ENCODE measurements at places on chromosomes 4 and X.

DNA sequence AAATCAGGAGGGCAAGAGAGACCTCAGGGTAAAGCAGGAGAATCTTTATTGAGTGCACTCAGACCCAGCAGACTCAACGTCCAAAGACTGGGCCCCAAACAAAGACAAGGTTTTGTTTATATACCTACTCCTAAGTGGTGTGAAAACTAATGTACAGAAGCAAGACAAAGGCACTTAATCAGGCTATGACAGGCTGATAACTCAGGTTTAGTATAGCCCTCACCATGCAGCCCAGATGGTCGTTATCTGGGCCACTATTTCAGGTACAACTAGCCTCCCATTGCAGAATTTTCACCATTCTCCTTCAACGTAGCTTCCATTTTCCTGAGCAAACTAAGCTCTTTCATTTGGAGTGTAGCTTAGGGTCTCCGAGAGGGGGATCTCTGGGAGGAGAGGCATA, 36.9 kb downstream of the SULT1E1 start:
- no peak for DNase-seq

GRCh38 chr4:72858328-72858727, 211.2 kb downstream of the COX18 start:
- no peak for DNase-seq

GRCh38 chr4:122978109-122978508, 55.7 kb upstream of the NUDT6 start:
- DNase-seq: no peak

- peak; percentile 26 for DNase-seq
Observed at GRCh38 chr4:145557720-145558119, 61.5 kb upstream of the MMAA start.

- peak; percentile 85 for DNase-seq
Observed at GRCh38 chr4:153249199-153250041, 45.2 kb downstream of the TRIM2 start.

DNA sequence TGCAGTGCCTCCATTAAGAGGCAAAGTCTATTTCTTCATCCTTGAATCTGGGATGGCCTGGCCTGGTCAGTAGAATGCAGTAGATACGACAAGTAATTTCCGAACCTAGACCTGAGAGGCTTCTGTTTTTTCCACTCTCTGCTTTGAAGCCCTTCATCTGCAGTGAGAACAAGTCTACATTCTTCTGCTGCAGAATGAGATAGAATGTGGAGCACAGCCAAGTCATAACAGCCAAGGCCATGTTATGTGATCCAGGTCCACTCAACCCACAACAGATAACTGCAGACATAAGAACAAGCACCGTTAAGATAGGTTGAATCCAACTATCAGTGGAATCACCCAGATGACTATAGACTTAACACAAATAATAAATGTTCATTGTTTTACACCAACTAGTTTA, 1297.7 kb downstream of the C4orf33 start:
- DNase-seq: no peak

DNA sequence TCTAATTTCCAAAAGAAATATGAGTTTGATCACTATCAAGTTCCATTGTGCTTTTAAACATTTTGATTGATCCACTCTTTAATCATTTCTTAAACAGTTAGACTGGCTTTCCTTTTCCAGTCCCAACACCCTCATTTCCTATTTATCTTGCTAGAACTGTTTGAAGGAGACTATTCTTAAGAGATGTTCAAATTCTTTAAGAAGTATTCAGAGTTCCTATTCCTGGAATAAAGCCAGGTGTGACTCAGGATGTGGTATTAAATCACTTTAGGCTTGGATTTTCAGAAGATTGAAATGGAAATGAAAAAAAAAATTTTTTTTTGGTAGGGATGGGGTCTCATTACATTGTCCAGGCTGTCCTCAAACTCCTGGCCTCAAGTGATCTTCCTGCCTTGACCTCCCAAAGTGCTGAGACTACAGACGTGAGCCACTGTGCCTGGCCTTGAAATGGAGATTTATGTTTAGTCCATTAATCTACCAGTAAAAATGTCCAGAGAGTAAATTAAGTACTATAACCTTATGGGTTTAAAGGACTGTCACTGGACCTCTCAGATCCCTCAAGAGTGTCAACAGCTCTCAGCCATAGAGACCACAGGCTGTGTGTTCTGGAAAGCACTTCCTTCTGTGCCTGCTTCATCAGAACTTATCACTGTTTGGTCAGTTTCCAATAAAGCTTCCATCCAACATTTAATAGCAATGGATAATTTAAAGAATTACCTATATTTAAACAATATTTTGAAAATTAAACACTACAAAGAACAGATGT, 90.7 kb downstream of the CDS1 start:
- no peak for DNase-seq

- DNase-seq: no peak
Observed at GRCh38 chr4:8585186-8585585, 5.0 kb downstream of the GPR78 start.

DNA sequence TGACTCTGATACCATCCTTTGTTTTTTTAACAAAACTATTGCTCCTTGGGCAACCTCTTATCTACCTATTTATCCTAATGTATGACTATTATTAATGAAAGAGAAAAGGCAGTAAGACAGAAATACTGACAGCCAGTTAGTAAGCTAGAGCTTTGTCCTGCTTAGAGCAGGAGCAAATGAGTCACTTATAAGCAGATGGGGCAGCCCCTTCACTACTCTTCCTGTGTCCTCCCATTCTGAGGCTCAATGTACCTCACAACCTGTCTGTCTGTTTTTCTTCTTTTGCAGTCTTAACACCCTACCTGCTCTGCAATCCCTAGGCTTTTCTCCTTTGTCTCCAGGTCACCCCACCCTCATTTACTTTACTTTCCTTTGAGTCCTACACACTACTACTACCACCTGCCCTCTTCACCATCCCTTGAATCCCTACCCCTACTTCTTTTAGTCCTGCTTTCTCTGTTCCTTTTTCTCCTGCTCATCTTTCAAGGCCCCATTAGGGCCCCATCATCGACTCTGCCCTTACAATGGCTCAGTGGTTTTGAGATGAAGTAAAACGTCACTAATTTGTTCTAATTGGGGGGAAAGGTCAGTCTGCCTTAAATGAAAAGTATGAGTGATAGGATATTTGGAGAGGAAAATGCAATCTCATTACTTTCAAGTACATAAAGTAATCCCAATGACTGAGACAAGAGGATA, 294.3 kb downstream of the GUCY2F start:
- no peak for DNase-seq

- no peak for DNase-seq
Observed at GRCh38 chrX:153336121-153336894, 2.4 kb downstream of the ZNF275 start.

DNA sequence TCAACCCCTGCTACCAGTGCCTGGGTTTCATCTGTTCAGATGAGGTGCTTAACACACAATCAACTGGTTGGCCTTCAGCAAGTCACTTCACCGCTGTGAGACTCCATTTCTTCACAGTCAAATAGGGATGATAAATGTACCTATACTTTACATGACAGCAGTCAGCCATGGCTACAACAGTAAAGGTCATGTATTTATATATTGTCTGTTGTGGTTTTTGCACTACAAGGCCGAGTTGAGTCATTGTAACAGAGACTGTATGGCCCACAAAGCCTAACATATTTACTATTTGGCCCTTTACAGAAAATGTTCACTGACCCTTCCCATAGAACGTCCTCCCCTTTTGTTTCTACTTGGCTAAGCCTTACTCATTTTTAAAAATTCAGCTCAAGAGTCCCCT, 404.6 kb upstream of the F9 start:
- DNase-seq: no peak

GRCh38 chr4:20954541-20954940, 254.3 kb downstream of the PACRGL start:
- no peak for DNase-seq

GRCh38 chr4:99323756-99324155, 2.6 kb upstream of the ADH1B start:
- DNase-seq: no peak

- no peak for DNase-seq
Observed at GRCh38 chr4:153919667-153920066, 130.8 kb upstream of the SFRP2 start.

GRCh38 chr4:180913750-180914149, 1329.5 kb upstream of the TENM3 start:
- no peak for DNase-seq

DNA sequence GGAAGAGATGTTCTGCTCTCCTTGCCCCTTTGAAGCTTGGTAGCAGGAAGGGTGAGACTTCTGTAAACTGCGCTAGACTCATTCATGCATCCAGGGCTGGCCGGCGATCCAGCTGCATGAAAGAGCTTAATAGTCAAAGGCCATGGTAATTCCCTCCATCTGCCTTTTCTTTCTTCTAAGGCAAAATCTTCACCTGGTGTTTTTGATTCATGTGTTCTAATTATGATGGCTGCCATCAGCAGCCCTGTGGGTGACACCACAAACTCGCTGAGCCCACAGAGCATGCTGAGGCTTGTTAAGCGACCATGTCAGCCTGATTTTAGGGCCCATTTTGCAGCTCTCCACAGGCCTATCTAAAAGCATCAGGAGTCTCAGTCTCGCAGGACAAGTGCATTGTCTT, 450.1 kb upstream of the TENM3 start:
- no peak for DNase-seq

GRCh38 chrX:137427816-137428215, 138.1 kb upstream of the ZIC3 start:
- DNase-seq: no peak

DNA sequence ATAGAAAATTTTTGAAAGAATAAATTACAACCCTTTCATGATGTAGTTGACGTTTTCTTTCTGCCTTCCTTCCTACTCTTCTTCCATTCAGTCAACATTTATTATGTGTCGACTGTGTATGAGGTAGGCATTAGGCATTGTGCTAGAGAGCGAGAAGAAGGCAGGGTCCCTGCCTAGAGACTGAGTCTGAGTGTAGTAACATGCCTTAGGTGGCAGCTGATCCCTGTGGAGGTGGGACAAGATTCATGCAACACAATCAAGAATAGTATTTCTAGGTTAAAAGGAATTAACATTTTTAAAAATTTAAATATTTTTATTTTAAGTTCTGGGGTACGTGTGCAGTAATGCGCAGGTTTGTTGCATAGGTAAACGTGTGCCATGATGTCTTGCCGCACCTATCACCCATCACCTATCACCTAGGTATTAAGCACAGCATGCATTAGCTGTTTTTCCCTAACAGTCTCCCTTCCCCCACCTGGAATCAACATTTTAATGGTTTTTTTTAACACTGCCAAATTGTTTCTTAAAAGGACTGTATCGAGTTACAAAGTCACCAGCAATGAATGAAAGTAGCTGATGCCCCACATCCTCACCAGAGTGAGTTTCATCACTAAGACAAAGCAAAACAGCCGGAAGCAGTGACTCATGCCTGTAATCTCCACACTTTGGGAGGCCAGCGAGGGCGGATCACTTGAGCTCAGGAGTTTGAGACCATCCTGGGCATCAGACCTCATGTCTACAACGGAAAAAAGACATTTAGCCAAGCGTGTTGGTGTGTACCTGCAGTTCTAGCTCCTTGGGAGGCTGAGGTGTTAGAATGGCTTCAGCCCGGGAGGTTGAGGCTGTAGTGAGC, 84.0 kb downstream of the WWC2 start:
- no peak for DNase-seq

DNA sequence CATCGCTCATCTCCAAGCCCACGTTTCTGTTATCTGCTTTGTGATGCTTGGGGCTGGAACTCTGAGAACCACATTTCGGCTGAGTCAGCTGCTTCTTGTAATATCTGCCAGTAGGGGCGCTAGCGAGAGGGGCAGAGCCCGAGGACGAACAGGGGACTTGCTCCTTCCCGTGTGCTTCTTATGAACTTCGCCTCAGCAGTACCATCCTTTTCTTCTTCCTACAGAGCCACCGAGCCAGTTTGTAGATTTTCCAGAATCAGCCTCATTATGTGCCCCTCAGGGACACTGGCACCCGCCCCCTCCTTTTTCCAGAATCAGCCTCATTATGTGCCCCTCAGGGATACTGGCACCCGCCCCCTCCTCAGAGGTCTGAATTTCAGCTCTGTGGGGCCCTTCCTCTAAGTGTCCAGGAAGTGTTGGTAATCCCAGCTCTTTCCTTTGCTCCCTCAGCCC, 441.7 kb upstream of the RASGEF1B start:
- peak; percentile 16 for DNase-seq

- DNase-seq: no peak
Observed at GRCh38 chr4:1030559-1030958, 19.1 kb downstream of the FGFRL1 start.

DNA sequence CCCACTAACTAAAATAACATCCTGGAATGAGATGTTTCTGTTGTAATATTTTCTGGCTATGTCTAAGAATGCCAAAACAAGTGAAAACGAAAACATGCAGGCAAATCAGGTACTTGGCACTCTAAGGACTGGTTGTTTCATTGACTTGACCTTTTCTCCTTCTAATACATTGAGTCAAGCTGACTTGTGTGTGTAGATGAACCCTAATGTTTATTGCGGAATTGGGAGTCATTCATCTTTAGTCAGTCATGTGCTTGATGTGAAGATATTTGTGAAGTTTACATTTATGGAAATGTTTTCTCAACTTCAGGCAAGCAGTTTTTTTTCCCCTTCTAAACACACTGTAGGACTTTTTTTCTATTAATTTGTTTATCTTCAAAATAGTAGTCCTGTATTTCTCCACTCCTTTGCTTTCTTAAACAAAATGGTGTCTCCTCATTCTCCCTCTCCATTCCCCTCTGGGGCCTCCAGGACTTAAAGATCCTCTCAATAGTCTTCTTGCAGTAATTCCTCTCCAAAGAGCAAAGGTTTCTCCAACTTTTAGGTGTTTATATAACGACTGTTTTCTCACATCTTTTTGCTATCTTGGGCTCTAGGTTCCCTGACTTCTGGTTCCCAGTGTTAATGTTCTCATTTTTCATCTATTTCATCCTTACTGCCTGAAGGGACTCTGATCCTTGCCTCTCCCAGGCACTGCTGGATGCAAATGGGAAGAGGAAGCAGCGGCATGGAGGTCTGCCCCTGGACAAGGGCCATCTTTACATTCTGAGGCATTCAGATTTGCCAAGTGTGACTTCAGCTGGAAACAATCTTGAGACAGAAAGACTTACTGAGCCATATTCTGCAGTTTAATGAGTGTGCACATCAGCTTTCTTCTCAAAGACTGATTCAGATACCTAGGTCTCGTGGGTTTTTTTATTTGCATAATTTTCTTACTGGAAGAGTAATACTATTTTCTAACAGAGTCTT, 166.4 kb downstream of the ARHGAP6 start:
- no peak for DNase-seq

DNA sequence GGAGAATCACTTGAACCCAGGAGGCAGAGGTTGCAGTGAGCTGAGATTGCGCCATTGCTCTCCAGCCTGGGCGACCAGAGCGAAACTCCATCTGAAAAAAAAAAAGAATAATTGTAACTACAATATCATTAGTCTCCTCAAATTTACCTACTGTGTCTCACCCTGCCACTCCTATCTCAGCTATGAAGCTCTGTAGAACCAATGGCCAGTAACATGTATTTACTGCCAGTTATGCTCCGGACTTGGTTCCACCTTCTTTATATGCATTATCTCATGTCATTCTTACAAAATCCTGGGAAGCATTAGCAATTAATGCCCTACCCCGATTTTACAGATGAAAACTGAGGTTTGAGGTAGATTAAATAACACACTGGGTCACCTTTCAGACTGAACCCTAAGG, 7.0 kb upstream of the FAT1 start:
- no peak for DNase-seq

Data from stimulated activated CD4-positive, alpha-beta T cell treated with anti-CD3 and anti-CD28 coated beads, Interleukin-1b, Interleukin-23, amount 100 ng/mL, for 4 hours (primary cell).